ENCODE measurements at places on chromosomes 4 and X. TPM values are rescaled to one million over a fixed set of nuclear protein-coding genes. Genes with fewer than 3 reads are reported as not detected.

The C4orf51 gene
- total RNA-seq: not detected

The UTP14A gene
- 25.0 TPM for total RNA-seq

The TRPC3 gene
- total RNA-seq: not detected

The PTTG2 gene
- total RNA-seq: 0.51 TPM

The NLRP2B gene
- 0.14 TPM for total RNA-seq

The ADRA2C gene
- total RNA-seq: not detected

The ITM2A gene
- 39.5 TPM for total RNA-seq

The DNAAF6 gene
- not detected for total RNA-seq

The LONRF3 gene
- 25.2 TPM for total RNA-seq

The PHOX2B gene
- total RNA-seq: not detected

The RHOXF1 gene
- not detected for total RNA-seq

The RTL3 gene
- not detected for total RNA-seq

The GSTCD gene
- total RNA-seq: 11.6 TPM

The FATE1 gene
- total RNA-seq: not detected

The NWD2 gene
- total RNA-seq: not detected

The STATH gene
- not detected for total RNA-seq

The CFI gene
- total RNA-seq: 94.8 TPM

The NRK gene
- total RNA-seq: 0.42 TPM

The SRPX2 gene
- total RNA-seq: 22.0 TPM

The VGLL1 gene
- not detected for total RNA-seq

The MAGEB17 gene
- total RNA-seq: not detected
